ENCODE measurements at places on chromosomes 6 and 20.
A peak's percentile ranks its signal among the peaks of the same experiment; 100 is the strongest.

DNA sequence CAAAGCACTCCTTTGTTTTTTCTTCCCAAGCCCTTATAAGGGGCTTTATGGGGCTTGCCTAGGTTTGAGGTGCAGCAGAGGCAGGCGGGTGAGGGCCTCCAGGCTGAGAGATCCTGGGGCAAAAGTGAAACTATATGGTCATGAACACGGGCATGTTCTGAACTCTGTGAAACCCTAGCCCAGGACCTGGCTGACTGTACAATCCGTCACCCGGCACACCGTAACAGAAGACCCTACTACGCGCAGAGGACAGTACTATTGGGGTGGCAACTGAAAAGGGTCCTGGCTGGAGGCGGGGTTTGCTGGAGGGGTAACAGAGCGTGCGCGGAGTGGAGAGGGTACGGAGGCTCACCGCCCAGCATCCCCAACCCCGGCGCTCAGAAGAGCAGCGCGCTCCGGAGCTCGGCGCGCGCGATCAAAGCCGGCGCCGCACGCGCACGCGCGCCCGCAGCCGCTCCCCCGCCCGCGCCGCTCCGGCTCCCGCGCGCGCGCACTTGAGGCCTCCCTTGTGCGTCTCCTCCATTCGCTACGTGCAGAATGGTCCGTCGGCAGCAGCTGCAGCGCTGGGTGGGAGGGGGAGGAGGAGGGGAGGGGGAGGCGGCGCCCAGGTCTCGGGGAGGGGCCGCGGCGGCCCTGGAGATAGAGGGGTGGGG lies 54.2 kb downstream of the MRPL14 start:
- DNase-seq = peak; percentile 97

DNA sequence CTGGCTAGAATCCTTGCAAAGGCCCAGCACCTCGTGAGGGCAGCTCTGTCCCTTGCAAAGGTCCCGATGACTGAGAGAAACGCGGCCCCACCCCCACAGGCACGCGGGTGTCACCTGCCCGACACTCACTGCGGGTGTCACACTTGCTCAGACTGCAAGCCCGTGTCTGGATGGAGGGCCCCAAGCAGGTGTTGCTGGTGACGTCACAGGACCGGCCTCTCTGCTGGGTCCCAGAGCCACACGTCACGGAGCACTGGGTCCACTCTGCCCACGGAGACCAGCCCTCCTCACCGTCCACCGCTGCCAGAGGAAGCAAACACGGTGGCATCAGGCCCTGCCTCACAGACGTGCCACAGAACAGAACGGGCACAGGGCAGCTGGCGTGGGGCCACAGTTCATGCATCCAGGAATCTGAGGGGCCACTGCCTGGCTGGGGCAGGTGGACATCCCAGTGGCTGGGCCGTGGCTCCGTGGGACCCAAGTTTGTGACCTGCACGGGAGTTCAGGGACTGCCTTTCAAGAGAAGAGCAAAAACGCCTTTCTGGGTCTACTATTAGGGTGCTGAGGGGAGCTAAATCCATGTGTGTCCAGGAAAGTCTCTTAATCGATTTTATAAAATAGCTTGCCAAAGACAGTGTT lies 16.0 kb downstream of the THBS2 start:
- no peak for DNase-seq

DNA sequence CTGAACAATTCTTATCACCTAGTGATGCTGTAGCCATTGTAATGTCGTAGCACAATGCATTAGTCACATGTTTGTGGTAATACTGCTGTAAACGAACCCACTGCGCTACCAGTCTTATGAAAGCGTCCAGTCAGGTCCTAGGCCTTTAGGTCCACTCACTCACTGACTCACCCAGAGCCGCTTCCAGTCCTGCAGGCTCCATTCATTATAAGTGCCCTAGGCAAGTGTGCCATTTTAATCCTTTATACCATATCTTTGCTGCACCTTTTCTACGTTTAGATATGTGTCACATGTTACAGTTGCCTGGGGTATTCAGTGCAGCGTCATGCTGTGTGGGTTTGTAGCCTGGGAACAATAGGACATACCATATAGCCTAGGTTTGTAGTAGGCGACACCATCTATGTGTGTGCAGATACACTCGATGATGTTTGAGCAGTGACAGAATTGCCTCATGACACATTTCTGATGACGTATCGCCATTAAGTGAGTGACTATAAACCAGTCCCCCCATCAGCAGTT lies 15.4 kb downstream of the IGF2R start:
- no peak for DNase-seq

DNA sequence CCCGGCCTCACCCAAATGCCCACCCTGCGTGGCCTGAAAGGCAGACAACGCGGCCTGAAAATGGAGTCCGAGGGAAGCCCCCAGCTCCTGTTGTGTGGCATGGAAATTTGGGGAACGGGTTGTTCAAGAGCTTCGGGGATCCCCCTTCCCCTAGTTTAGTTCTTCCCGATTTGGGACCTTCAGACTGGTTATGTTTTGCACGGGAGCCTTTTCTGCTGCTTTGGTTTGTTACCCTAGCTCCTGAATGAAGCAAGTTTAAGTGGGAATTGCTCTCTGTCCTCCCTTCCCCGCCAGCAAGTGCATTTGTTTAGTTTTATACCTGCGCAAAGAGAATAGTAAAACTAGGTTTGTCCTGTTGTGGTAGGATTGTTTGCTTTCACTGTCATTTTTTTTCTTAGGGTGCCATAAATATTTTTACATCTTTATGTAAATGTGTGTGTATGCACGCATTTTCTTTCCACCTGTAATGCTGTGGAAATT lies 604 bp downstream of the SH3BGRL2 start:
- peak; percentile 25 for DNase-seq

DNA sequence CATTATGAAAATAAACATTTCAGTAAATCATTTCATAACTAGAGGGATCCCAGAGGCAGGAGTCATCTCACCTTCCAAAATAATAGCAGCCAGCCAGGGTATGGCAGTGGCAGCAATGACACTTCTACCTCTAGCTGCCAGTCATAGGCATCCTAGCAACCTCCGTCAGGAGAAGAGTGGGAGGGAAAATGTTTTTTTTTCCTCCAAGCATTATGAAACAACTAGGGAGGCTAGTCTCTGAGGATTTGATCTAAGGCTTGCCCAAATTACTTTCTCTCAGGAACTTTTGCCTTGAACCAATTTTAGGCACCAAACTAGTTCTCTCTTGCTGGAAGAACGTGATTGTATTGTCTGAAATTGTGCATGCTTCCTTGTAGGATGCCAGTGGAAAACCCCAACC lies 208.7 kb upstream of the PREP start:
- DNase-seq = no peak

DNA sequence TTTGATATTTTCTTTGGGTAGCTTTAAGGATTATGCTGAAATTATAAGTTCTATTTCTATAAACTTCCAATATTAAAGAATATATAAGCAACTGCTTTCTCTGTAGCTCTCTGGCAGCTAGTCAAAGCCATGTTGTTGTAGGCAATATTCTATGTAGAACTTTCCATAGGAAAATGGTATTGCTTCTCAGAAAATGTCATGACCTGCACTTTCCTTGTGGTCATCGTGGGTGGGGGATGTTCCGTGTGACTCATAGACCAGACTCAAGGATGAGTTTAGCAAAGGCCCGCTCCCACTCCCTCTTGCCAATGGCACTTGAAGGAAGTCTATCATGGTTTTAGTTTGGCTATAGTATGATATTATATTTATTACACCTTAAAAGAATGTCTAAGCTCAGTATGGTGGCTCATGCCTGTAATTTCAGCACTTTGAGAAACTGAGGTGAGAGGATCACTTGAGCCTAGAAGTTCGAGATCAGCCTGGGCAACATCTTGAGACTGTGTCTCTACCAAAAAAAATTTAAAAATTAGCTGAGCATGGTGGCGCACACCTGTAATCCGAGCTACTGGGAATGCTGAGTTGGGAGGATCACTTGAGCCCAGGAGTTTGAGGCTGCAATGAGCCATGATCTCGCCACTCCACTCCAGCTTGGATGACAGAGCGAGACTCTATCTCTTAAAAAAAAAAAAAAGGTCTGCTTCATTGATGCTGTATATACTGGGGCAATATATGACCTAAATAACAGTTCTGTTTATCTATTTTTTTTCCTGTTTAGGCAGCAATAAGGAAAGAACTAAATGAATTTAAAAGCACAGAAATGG lies 36.6 kb upstream of the LTV1 start:
- no peak for DNase-seq

GRCh38 chr6:41690541-41691330 lies 44.7 kb downstream of the TFEB start:
- no peak for DNase-seq

- no peak for DNase-seq
These were observed 109.9 kb upstream of the BEND6 start for GRCh38 chr6:56845032-56845431.

DNA sequence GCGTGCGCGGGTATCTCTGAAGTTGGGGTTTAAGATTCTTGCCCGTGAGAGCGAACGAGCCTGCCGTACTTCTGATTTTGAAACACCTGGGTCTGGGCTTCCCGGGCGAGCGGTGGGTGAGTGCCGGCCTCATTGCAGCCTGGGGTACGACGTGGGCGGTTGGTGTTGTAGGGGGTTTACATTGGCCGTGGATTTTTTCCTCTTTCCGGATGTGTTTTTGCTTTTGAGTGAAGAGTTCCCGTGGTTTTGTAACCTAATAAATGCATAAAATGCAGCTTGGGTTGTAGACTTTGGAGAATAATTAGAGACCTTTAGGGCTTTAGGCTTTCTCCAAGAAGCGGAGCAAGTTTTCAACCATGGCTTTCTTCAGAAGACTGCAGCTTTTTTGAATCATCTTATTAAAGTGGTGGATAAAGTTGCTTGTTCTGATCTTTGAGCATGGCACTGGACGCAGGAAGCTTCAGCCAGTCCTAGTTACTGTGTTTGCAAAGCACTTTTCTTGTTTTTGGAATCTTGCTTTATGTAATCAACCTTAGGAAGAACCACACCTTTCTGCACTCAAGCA lies 314 bp downstream of the FARS2 start:
- DNase-seq = no peak

GRCh38 chr6:119829006-119829405 lies 479.4 kb upstream of the MAN1A1 start:
- DNase-seq = no peak

DNA sequence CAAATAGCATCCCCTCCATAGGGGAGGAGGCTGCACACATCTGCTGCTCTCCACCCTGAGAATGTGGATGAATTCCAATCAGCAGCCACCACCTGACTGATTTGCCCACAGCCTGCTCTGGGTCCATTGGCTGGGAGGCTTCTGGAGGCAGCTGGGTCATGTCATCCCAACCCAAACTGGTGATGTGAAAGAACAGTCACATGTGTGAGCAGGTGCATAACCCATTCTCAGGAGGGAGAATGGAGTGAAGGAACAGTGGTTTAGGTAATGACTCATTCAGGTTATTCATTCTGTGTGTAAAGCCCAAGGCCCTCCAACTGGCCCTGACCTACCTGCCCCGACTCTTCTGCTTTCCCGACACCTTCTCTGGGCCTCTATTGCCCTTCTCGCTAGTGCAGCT lies 90.9 kb upstream of the GCM1 start:
- DNase-seq = no peak

DNA sequence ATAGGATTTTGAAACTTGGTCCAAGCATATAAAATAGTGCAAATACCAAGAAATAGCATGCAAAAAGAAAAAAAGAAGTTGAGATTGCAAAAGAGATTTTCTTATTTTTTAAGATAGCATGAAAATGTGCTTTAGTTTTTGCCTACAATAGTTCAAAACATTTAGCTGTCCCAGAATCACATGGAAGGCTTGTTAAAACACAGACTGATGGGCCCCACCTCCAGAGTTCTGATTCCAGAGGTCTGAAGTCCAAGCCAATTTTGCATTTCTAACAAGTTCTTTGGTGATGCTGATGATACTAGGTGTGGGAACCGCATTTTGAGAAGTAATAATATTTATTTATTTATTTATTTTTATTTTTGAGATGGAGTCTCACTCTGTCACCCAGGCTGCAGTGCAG lies 33.7 kb upstream of the LOC128125822 start:
- no peak for DNase-seq

GRCh38 chr20:53491462-53491861 lies 102.2 kb downstream of the ZNF217 start:
- no peak for DNase-seq

DNA sequence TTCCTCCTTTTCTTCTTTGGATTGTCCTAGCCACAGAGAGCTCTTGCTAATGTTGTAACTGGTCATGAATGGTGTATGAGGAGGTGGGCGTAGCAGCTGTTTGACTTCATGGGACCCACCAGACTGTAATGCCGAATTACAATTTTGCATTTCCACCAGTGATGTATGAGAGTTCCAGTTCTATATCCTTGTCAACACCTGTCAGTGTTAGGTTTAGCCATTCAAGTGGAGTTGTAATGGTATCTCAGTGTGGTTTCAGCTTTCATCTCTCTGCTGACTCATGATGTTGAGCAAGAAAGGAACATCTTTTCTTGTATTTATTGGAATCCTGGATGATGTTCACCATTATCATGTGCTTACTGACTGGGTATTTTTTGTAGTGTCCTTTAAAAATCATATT lies 5.1 kb downstream of the IGF2R start:
- no peak for DNase-seq

DNA sequence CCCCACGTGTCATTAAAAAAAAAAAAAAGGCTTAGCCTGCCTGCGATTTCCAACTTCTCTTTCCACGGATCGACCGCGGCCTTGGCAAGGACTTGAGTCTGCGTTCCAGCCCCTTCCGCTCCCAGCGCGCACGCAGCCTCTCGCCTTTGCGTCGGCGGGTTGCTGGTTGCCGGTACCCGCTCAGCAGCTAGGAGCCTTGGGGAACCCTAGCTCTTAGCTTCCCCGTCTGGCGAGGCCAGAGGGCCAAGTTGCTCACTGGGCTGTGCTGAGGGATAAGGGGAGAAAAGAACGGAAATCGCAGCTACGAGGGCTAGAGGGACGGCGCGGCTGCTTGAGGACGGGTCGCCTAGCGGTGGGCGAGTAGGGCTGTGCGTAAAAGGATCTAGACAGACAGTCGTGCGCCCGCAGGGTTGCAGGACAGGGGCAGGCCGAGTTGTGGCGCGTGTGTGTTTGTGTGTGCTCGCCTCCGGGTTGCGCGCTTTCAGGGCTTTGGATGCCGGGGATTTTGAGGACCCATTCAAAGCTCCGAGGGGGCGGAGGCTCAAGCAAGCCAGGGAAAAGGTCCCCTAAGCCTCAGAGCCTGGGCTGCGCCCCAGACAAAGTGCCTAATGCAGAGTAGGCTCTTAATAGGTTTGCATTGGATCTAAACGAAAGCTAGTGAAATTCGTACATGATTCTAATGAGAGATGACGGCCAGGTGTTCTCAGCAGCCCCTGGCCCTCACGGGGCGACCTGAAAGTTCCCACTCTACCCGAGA lies 40.5 kb upstream of the OSTM1 start:
- DNase-seq = no peak

DNA sequence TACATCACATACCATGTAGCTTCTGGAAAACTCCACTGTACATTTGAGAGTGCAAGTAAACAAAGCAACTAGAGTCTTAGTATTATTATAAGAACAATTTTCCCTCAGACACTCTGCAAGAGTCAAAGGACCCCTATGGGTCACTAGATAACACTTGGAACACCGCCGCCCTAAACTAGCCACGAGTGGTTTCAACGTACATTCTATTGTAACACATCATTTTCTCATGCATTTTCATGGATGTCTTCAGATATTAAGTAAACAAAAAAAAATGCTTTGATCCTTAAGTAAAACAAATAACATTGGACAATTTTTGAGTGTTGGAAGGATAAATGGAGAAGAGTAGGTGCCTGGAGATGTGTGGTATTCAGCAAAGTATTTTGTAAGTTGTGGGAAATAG lies 3.2 kb upstream of the RNF146 start:
- no peak for DNase-seq

GRCh38 chr6:56528412-56528841 lies 114.3 kb downstream of the DST start:
- no peak for DNase-seq
